ENCODE measurements at places on chromosomes 1 and 21.

DNA sequence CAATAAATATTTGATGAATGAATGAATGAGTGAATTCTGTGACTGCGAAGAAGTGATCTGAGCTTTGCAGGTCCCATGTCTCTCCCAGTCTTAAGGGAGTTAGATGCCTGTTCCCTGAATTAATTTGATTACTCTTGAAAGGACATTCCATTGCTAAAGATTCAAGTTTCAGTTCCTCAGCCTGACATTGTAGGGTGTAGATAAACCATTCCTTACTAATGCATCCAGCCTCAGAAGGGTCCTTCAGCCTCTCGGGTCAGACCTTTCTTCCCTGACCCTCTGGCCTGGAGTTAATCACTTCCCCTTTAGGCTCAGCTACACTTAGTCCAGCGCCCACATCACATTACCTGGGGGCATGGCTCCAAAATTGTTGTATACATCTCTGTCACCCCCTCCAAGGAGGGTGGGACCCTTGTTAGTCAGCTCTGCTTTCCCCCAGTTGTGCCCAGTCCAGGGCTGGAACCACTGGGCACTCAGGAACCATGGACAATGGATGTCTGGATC lies 2.6 kb downstream of the INSRR start:
- no peak for DNase-seq

DNA sequence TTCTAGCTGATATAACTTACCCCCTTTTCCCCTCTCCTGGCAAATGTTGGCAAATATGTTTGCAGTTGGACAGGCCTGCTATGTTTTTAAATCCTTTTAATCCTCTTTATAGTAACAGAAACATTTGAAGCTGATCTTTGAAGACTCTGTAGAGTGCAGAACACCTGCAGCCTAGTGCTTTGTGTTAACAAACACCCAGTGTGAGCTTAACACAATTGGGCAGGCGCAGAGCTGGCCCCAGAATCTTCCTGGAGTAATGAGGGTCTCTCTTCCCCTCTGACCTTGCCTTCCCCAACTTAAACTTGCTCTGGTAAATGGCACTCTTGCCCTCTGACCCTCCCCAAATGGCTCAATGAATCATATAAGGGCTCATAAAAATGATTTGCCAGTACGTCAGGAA lies 247.9 kb upstream of the LYPLAL1 start:
- DNase-seq = no peak

DNA sequence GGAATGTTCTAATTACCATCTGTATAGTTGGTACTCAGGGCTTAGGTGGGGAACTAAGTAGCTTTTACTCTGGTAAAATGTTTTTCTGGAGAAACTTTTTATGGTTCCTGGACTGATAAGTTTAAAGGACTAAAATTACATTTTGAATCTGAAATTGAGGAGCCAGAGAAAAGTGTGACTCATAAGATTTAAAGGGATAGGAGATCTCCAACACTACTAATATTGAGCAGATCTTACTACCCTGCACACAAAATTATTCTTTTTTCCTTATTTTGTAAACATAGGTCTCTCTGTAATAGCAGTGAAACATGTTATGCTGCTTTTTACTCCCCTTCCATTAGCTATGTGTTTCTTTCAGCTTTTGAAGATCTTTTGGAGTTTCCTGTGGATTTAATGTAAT lies 32.5 kb downstream of the MTF2 start:
- DNase-seq = no peak

- no peak for DNase-seq
These were observed 103.8 kb downstream of the TOMM20 start for GRCh38 chr1:235024711-235025421.

DNA sequence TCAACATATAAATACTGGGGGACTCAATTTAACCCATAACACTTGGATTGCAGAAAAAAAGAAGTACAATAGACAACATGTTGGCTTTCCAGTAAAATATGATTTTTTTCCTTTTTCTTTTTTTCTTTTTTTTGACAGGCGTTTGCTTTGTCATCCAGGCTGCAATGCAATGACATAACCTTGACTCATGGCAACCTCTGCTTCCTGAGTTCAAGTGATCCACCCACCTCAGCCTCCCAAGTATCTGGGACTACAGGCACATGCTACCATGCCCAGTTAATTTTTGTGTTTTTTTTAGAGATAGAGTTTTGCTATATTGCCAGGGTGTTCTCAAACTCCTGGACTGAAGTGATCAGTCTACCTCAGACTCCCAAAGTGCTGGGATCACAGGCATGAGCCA lies 1512.0 kb upstream of the PRMT6 start:
- DNase-seq = no peak

DNA sequence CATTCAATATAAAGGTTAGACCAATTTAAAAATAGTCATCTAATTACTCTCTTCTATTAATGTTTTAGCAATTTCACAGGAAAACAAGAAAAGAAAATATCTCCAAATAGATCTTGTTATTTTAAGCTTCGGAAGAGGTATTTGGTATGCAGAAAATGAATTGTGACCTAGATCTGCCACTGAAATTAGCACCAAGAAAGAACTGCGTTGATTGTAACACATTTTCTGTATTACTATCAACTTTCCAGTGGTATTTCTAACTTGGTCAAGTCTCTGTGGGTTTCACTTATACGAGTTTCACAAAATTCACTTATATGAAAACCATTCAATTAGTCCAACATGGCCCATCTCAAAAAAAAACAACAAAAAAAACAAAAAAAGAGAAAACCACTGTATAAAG lies 11.8 kb downstream of the RSBN1 start:
- no peak for DNase-seq

GRCh38 chr1:151259351-151259750 lies 4.8 kb downstream of the PSMD4 start:
- DNase-seq = no peak

GRCh38 chr1:114088392-114089299 lies 65.0 kb downstream of the SYT6 start:
- no peak for DNase-seq

DNA sequence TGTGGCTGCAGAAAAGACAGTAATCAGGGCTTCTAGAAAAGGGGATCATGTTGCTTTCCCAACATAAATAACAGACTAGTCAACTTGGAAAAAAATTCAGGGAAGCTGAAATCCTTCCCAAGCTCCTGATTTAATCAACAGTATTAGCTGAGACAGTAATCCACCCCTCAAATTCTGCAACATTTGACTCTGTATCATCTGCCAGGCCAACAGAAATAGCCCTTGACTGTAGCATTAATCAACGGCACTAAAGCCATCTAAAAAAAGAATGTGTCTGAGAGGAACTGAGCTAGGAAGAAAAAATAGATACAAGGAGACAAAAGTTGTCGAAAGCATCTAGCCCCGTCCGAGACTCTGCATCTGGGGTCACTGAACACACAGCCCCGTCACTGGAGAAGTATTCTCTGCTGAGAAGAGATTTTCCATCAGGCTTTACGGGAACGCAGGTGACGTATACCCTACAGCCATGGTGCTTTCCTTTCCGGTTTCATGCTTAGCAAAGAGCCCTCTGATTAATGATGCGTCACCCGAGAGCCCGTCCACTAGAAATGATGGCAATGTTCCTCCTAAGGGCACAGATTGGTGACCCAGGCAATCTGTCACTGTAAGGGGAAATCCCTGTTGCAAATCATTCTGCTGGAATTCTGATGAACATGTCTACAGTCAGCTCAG lies 42.1 kb upstream of the TP53BP2 start:
- DNase-seq = peak; percentile 90

DNA sequence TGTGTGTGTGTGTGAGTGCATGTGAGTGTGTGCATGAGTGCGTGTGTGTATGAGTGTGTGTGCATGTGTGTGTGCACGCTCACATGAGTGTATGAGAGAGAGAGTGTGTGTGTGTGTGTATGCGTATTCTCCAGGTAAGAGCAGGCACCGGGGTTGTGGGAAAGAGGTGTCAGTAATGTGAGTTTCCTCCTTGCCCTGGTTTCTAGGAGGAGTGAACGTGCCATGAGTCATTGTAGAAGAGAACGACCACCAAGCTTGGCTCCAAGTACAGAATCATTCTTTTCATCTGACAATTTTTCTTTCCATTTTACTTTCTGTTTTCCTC lies 79.1 kb downstream of the POFUT2 start:
- DNase-seq = no peak

- DNase-seq = no peak
These were observed 28.2 kb downstream of the PKP1 start for GRCh38 chr1:201311356-201312011.

DNA sequence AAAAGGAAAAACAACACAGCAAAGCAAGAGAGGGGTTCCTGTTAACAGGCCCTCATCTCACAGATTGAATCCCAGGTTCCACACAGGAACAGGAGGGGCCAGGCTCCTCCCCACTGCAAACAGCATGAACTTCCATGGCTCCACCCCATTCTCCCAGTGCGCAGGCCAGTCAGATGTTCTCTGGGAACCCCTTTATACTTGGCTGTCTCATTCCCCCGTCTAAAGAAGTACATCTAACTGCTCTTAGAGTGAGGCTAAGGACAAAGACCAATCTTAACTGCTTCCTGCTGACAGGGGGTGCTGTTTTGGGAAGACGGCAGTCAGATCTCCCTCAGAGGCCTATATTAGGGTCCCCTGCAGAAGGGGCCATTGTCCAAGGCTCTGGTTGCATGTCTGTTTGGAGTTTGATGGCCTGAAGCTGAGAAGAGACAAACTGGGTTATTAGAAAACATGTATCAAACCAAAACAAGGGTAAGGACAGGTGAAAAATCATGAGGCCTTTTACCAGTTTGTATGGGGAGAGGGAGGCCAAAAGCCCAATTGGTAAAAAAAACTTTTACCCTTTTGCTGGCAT lies 10.5 kb upstream of the NASP start:
- DNase-seq = no peak

GRCh38 chr1:244325056-244325758 lies 126.5 kb downstream of the ADSS2 start:
- DNase-seq = no peak

- peak; percentile 34 for DNase-seq
These were observed 685 bp upstream of the SYT6 start for GRCh38 chr1:114154146-114154962.

GRCh38 chr1:110726755-110727154 lies 52.0 kb upstream of the KCNA3 start:
- no peak for DNase-seq

DNA sequence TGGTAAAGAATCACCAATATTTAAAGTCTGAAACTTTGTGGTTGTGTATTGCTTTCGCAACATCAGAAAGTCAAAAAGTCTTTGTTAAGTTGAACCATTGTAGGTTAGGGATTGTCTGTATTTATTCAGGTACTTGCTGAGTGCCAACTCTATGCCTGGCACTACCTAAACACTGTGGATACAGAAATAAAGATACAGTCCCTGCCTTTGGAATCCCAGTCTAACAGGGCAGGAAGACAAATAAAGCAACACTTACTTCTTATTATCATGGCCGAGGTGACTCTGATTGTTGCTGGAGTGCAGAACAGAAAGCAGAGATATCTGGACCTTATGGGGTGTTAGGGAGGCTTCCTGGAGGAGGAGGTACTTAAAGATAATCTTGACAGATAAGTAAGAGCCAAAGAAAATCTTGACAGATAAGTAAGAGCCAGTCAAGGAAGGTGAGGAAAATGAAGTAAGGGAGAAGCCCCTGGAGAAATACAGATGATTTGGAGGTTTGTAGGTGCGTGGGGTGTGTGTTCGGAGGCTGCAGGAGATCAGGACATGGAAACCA lies 11.8 kb upstream of the S100A10 start:
- DNase-seq = no peak

GRCh38 chr1:143497374-143497747 lies 474.4 kb downstream of the FAM72C start:
- DNase-seq = no peak

GRCh38 chr1:182385885-182386853 lies 5.4 kb downstream of the GLUL start:
- no peak for DNase-seq

DNA sequence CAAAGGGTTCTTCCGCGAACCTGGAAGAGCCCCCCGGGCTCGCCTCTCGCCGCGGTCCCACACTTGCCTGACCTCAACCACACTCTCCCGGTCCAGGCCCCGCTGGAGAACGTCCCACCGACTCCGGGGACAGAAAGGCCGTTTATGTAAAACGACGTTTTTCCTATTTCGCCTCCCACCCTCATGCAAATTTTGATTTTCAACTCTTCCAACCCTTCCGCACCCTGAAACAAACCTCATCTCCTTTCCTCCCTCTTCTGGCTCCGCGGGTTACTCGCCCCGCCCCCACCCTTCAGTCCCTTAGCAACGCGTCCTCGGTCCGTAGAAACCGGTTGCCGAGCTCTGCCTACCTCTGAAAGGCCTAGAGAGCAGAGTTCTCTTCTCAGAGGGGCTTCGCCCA lies at the start of gene C1orf141:
C1orf141 (minus strand) TSS at position 276 of the 400 bp plus-strand sequence. CDS start 7,730 bp downstream, outside the sequence.
- no peak for DNase-seq

- no peak for DNase-seq
These were observed 37.1 kb upstream of the ANGPTL7 start for GRCh38 chr1:11151826-11152612.

DNA sequence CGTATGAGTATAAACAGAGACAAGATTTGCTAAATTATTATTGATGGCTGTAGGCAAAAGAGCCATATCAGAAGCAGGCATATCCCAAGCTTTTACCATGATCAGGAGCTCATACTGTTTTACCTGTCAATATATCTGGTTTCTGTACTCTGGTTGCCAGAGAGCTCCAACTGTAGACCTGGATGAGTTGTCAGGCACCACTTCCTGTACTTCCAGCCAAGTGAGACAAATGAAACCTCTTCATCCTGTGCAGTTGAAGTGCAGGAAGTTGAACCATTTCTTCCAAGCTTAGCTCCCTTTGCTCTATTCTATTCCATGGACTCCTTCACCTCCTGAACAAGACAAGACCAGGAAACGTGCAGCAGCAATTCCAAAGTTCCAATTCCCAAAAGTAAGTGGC lies 115.6 kb downstream of the ZNF281 start:
- DNase-seq = no peak

- DNase-seq = no peak
These were observed 58.3 kb downstream of the ZNF648 start for GRCh38 chr1:182003025-182003725.

DNA sequence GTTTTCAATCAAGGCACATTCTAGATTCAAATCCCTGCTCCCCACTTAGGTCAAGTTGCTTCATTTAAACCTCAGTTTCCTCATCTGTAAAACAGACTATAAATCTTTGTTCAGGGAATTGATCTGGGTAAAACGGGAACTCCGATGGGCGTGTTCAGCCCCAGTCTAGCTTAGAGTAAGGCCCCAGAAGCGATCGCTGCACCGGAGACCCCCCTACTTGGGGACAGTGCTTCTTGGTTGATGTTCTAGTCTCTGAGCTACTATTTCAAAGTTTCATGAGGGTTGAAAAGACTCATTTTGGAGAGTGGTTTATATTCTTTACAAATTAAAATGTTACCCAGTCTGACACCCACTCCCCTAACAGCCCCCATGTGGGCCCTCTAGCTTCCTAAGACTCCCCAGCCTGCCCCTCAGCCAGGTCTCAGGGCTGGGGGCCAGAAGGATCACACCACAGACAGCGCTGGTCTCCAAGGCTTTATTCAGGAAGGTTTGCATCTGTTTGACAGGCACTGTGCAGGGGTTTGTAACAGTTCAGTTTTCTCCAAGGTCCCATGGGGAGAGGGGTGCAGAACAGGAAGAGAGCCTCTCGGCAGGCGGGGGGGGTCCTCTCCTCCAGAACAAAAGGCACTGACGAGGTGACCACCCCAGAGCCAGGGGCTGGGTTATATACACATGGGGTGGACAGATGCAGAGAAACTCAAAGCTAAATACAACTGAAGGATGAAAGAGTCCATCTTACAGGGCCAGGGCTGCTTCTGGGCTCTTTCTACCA lies 82.9 kb downstream of the STUM start:
- no peak for DNase-seq

Measured in AG08395 (cell line).